ENCODE measurements at places on chromosomes 7 and 10. TPM values are rescaled to one million over a fixed set of nuclear protein-coding genes. Genes with fewer than 3 reads are reported as not detected.

Gene SLC25A13
- total RNA-seq: 27.3 TPM

Gene ANKRD61
- total RNA-seq: not detected

Gene ELFN1
- 3.9 TPM for total RNA-seq

Gene EZH2
- 22.5 TPM for total RNA-seq

Gene JAKMIP3
- not detected for total RNA-seq

Gene SSC4D
- 0.65 TPM for total RNA-seq

Gene ABCB4
- total RNA-seq: under 0.01 TPM

Gene ZPBP
- total RNA-seq: not detected

Gene IRF5
- total RNA-seq: 1.7 TPM

Gene TRDMT1
- 6.2 TPM for total RNA-seq

Gene ZNF853
- total RNA-seq: 0.97 TPM

Gene ATP5F1C
- total RNA-seq: 382 TPM

Data from epithelial cell of umbilical artery (primary cell).